ENCODE measurements at places on chromosomes 3 and 15.

- no peak for DNase-seq
Measured at GRCh38 chr3:31116651-31117050, 222.2 kb upstream of the GADL1 start.

DNA sequence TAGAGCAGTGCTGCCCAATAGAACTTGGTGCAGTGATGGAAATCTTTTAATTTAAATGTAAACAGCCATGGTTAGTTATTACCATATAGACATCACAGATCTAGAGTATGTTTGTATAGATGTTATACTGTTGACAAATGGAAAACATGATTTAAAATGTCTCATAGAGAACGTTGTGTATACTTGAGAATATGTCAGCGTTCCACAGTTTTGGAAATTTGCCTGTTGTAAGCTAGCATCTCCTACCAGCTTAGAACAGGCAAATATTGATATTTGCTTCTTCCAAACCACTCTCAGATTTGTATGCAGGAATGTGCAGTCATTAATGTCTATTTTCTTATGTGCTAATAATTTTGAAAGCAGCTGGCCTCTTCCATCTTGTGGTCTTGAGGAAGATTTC is 8.4 kb upstream of the LXN start:
- no peak for DNase-seq

GRCh38 chr3:12040902-12041301 is 36.7 kb downstream of the SYN2 start:
- no peak for DNase-seq

DNA sequence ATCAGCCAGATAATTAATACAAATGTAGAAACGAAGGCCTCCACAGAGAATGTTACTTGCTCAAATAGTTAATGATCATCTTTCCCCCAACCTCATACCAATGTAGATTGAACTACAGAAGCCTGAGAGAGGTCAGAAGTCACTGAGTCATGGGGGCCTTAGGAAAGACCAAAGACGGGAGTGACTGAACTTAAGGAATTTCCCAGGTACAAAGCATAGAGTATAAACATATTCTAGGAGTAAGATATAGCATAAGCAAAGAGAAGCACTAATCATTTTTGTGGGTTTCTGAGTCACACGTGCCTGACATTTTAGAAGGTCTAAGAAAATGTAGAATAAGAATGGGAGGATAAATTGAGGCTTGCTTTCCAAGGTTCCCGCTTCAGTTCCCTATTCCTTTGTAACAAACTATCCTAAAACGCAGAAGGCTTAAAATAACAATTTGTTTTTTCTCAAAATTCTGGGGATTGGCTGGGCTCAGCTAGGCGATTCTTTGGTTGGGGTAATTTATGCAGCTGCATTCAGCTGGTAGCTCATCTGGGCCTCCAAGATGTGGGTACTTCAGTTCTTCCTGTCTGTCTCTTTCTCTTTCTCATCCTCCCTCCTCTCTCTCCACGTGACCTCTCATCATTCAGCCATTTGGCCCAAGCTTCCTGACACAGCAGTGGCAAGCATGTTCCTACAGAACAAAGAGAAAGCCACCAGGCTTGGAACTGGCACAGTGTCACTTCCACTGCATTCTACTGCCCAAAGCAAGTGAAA is 422.6 kb downstream of the FOXP1 start:
- no peak for DNase-seq

- peak; percentile 41 for DNase-seq
Measured at GRCh38 chr3:124078953-124079911, 87.3 kb upstream of the ROPN1 start.

DNA sequence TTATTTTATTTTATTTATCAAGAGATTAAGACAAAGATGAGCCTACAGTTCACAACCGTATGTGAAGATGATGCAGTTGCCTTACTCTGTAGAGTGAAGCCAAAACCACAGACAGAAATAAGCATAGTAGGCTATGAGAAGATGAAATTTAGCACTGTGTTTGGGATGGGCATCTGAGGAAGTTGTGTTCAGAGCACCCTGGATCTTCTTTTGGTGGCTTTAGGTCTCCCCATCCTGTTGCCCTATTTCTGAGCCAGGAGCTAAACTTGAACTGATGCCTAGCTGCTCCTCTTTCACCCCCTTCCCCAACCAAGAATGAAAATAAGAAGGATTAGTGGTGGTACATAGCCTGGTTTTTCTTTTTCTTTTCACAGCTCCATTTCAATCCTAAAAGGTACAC is 328.1 kb upstream of the TBL1XR1 start:
- no peak for DNase-seq

GRCh38 chr15:76996076-76996525 is 1.2 kb downstream of the PSTPIP1 start:
- no peak for DNase-seq

DNA sequence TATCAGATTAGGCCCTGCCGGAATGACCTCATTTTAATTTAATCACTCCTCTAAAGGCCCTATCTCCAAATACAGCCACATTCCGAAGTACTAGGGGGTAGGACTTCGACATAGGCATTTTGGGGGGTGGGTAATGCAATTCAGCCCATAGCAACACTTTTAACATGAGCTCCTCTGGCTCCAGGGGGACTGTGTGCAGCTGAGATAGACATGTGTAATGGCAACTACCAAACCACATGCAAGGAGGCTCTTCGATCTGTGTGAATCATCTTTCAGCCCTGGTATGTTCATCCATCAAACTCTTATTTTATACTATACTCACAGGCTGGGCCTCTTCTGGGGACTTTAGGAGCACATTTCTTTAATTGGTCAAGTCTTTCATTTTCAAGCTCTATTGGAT is 57.4 kb upstream of the PPARG start:
- DNase-seq: no peak

DNA sequence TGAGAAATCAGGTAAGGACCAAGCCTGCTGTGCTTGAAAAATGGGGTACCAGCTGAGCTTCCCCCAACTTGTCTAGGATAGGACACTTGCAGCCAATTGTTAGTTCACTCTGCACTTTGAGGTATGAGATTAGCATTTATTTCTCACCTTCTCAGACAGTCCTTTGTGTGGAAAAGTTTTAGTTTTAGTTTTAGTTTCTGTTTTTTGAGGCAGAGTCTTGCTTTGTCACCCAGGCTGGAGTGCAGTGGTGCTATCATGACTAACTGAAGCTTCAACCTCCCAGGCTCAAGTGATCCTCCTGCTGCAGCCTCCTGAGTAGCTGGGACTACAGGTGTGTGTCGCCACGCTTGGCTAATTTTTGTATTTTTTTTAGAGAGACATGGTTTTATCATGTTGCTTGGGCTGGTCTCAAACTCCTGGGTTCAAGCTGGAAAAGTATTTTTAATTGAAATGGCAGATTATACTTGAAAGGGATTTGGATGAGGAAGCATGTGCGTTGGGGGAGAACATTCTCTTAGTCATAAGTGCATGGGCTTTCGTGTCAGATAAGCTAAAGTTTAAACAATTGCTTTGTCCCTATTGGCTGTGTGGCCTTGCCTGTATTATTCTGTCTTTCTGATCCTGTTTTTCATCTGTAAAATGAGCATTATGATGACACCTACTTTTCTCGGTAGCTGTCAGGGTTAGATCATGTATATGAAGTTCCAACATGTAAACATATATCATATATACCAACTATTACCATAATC is 25.2 kb upstream of the CCK start:
- DNase-seq: no peak

DNA sequence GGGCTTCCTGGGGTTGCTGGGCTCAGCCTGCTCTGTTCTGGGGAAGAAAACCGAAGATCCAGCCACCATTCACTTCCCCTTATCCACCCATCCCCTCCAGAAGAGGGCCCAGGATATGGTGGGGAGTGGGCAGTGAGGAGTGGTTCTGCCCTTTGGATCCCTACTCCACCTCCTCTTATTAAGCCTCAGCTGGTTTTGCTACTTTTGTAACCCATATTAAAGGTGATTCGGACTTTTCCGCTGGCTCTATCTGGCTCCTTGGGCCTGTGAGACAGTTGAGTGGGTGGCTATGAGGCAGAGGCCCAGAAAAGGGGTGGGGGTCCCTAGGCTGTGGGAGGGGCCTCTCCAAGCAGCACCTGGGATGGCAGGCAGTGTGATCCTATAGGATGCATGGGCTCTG is 33.8 kb downstream of the NBEAL2 start:
- DNase-seq: no peak

DNA sequence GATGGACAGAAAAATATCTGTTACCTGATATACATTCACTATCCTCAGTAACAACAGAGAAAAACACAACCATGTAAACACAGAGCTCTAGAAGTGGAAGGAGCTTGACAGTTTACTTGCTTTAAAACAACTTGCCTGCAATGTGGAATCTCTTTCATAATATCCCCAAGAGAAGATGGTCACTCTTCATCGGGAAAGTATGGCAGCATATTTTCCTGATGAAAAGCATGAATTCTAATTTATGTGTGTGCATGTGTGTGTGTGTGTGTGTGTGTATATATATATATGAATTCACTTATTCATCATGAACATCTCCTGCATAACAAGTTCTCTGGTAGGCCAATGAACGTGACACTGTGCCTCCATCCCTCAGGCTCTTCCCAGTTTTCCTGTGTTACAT is 81.2 kb downstream of the EFL1 start:
- no peak for DNase-seq

GRCh38 chr15:51341366-51342226 is at the start of gene GLDN:
GLDN (plus strand) TSS chr15:51341655; CDS start chr15:51341685, 30 bp downstream.
- no peak for DNase-seq

DNA sequence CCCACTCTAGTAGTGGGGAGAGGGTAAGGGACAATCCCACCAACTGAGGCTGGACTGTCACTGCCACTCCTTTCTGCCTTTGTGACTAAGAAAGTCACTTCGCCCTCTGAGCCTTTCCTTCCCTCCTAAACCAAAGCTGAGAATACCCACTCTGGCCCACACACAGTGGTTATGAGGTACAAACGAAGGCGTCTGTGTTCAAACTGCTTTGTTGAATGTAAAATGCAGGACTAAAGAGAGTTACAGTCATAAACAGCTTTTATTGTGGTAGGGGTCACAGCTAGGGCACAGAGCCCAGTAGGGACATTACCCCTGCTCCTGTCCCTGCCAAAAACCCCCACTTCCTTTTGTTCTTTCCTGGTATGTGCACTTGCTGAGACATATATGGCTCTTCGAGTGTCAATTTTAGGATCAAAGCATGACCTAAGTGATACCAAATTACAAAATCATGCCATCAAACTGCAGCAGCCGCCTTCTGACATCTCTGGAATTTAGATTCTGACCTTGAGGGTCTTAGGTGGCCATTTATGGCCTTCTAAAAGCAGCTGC is 45.1 kb downstream of the CTDSPL start:
- no peak for DNase-seq

DNA sequence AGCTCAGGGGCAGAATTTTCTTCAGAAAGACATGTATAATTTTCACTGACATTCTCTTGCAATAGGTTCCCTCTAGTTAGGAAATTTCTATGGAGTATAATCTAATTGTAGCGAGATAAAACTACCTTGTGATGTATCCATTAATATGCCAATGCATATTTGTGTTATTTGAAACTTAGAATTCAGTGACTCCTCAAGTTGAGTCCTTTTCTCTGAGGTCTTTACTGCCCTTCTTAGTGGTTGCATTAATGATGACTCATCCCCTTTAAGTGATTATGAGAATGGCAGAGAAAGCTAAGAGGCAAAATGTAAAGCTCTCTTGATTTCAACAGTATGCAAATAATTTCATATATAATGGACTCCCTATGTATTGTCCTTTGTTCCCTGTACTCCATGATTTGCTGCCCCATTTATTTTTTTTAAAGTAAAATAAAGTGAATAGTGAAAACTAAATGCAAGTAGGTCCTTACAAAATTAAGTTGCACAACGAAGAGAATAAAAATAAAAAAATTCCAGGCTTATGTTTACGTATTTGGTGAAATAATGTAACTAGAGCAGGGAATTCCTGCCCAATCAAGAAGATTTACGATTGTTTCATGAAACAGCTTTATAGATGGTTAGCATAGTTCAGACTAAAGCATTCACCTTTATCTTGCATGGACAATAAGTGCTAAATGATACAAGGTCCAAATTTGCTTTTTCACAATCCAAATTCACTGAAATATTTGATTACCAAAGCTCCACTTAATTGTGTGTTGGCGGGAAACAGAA is 78.1 kb downstream of the ZPLD1 start:
- DNase-seq: no peak

DNA sequence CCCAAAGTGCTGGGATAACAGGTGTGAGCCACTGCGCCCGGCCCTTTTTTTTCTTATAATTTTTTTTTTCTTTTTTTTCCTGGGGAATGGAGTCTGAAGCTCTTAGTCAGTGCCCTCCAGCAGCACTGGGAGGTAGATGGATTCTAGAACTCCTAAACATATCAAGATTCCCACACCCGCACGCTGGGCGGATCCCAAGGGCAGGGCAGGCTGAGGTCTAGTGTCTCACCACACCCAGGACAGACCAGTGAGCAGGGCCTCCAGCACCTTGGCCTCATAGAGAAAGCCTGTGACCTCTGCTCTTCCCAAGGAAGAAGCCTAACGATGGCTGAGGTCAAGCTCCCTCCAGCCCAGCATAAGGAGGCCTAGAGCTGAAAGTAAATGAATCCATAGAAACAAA is 153.7 kb upstream of the MEF2A start:
- no peak for DNase-seq

DNA sequence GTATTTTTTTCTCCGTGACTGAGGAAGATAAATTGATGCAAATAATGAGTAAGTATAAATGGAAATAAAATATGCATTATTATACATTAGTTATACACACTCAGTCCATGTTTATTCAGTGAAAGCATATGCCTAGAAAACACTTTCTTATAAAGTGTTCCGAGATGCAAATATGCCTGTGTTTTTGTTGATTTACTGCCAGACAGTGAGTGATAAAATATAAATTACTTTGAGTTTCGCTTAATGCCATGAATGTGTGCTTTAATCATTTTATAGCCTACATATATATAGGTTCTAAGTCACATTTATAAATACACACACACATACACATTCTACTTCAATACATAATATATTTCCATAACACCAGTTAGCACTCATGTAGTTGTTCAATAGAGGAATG is 569.2 kb downstream of the UNC13C start:
- DNase-seq: no peak

- DNase-seq: no peak
Measured at GRCh38 chr3:23161308-23161707, 41.8 kb upstream of the UBE2E2 start.

DNA sequence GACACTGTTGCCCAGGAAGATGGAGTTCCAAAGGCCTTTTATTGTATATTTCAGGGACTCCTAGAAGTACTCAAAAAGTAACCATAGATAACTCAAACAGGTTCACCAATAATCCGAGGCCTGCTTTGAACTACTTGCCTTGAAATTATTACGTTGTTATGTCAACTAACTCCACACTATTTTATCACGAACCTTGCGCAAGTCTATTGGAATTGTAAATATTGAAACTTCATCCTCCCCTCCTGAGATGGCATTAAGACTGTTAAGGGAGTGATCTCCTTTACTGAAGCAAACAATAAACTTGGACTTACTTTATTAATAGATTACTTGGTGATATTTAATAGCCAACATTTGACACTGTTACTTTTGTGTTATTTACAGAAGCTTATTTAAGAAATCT is 199.6 kb upstream of the GADL1 start:
- DNase-seq: no peak

DNA sequence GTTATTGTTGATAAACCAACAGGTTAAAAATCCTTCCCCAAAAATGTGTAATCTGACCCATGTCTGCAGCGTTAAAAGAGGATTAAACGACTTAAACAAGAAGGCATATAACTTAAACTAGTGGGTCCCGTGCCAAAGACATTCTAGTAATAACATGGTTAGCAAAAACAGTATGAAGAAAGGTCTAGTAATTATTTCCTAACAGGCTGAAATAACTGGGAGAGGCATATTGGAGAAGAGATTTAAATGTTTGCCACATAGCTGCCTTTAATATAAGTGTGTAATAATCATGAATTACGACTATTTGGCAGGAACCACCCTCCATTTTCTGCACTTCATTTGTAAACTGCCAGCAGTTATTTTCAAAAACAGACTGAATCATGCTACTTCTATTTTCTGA is 67.7 kb upstream of the CSPG5 start:
- no peak for DNase-seq

All from muscle of arm (tissue), 14 donors.